Activated T-cell treated with anti-CD3 and anti-CD28 coated beads, Interleukin-2, amount 50 U/mL, for 72 hours (primary cell): ENCODE measurements at places on chromosomes 5 and 9.

DNA sequence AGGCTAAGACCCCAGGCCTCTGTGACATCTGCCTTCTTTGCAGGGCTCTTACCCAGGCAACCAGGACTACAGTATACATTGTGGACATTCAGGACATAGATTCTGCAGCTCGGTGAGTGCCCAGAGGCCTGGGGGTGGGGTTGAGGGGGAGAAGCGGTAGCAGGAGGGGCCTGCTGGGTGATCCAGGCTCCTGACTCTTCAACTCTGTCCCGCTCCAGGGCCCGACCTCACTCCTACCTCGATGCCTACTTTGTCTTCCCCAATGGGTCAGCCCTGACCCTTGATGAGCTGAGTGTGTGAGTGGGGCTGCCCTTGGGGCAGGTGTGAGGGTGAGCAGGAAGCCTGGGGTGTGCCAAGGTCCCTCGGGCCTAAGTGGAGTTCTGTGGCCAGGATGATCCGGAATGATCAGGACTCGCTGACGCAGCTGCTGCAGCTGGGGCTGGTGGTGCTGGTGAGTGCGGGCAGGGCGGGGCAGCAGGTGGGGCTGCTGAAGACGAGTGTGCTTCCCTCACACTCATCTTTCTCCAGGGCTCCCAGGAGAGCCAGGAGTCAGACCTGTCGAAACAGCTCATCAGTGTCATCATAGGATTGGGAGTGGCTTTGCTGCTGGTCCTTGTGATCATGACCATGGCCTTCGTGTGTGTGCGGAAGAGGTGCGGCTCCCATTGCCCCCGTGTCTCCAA, 19.8 kb downstream of the GPRIN1 start:
- no peak for DNase-seq

DNA sequence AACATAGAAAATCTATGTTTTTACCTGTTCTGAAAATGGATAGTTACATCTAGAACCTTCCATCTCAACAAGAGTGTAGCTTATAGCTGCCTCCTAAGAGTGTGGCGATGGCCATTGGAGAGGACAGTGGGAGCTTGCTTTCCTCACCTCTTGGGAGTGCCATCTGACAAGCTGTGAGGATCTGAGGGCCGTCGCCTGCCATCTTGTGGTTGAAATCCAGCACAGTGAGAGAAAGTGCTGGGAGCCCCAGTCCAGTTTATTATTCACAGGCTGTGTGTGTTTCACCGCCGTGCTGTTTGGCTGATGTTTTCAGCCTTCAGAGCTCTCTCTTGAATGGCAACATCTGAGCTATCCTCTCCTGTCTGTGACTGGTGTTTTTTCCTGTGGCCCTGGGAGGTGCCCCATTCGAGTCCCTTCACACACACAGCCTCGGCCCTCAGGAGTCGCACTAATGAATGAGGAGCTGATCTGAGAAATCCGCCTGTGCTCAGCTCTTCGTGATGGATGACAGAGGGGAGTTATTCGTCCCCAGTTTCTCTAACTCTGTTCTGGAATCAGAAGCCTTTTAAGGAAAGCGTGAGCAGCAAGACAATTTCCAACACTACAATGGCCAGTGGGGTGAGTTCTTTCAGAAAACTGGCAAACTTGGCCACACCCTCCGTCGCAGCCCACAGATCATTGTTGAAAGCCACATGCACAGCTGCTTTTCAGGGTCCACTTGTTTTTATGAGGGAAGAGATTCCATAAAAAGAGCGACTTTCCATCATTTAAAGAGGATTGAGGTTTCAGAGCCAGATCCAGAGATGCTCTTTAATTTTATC, 170.3 kb downstream of the PDZD2 start:
- peak; percentile 33 for DNase-seq

DNA sequence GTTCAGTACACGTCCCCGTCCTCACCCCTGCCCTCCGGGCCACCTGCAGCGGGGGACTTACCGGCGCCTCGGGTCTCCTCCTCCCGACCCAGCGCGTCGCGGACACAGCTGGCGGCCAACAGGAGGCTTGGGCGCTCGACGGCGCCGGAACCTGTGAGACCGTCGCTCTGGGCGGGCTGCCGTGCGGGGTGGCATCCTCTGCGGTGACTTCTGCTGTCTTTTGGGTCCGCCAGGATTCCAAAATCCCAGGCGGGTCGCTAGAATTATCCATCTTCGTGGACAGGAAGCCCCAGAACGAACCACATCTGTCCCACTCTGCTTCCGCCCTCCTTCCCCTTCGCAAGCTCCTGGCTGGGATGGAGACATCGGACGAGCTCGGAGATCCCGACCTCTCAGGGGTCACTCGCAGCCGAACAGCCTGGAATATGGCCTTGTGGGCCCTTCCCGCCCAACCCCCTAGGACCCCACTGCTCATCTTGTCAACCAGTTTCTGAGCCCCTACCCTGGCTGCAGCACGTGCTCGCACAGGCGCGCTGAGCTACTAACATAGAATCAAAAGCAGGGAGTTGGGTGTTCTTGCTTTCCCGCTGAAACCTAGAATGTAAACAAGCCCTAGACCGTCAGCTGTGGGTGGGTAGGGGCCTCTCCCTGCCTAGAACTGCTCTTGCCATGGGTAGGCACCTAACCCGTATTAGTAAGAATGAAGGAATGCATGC, 947 bp upstream of the MARCHF3 start:
- DNase-seq = peak; percentile 50

GRCh38 chr9:14849851-14850250, 60.4 kb downstream of the FREM1 start:
- DNase-seq = no peak

GRCh38 chr5:57569601-57570000, 87.0 kb upstream of the ACTBL2 start:
- no peak for DNase-seq

DNA sequence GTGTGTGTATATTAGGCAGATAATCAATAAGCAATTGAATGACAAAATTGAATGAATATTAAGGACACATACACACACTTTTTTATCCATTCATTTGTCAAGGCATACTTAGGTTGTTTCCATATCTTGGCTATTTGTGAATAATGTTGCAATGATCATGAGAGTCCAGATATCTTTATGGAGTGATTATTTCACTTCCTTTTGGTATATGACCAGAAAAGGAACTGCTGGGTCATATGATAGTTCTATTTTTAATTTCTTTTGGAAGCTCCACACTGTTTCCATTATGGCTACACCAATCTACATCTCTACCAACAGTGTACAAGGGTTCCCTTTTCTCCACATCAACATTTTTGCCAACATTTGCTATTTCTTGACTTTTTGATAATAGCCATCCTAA, 137.7 kb upstream of the PAPPA start:
- no peak for DNase-seq

GRCh38 chr5:150578781-150579461, 61.5 kb upstream of the SYNPO start:
- no peak for DNase-seq

- DNase-seq = no peak
Observed at GRCh38 chr5:143641549-143642355, 170.2 kb upstream of the HMHB1 start.

GRCh38 chr9:115220319-115221005, 102.5 kb upstream of the TNC start:
- DNase-seq = no peak

DNA sequence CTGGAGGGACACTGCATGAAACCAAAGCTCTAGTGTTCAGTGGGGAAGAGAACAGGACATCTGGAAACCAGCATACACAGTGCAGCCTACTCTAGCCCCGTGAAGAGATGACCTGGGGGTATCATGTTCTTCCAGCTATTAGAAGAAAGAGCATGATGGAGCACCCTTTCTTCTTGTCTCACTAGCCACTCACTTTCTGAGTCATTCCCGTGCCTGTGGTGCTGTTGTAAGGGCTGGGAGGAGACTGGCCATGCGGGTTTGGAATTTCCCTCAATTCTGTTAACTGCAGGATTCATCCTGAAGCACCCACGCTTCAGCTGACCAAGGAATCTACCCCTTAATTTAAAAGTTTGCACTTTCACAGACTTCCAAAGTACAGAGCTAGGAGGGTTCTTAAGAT, 137.0 kb downstream of the COL23A1 start:
- no peak for DNase-seq

DNA sequence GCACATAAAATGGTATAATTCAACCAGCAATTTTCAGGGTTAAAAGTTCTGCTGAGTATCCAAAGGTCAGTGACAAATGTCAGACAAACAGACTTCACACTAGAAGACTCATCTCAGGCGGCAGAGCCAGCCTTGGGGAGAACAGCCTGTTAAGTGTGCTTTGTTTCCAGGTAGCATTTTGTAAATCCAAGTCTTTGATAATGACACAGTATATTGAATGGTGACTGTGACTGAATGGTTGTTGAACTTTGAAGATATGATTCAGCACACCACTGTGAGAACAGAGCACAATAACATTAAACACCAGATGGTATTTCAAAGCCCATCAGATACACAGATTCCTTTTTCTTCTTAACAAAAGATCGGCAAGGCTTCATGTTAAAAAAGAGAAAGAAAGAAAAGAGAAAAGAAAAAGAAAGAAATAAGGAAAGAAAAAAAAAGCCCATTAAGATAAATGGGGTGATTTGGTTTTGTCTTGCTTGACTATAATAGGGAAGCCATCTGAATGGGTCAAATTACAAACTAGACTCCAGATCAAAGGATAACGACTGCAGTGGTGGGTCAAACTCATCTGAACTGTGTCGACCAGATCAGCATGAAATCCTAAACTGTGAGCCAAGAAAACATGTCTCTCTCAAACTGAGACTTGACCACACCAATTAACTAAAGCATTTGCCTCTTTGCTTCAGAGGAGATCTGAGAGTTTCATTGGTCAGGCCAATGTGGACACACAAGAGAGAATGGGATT, 313.0 kb upstream of the ZNF608 start:
- no peak for DNase-seq

- DNase-seq = no peak
Observed at GRCh38 chr5:97936231-97936630, 753.2 kb upstream of the RIOK2 start.

DNA sequence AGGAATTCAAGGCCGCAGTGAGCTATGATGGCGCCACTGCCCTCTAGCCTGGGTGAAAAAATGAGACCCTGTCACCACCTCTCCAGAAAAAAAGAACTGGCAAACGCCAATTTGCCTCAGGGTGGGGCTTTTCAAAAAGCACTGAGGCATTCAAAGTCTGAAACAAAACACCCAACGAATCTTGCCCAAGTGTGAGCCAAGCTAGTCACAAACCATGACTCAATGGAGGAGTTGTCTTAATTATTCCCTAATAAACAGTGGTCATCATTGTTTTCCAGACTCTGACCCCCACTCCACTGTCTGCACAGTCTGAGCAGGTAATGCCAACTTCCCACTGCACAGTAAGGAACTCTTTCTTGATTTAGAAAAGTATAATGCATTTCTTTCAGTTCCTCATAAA, 16.8 kb downstream of the FRMD3 start:
- DNase-seq = no peak

GRCh38 chr9:36292641-36293040, 34.4 kb upstream of the GNE start:
- no peak for DNase-seq

DNA sequence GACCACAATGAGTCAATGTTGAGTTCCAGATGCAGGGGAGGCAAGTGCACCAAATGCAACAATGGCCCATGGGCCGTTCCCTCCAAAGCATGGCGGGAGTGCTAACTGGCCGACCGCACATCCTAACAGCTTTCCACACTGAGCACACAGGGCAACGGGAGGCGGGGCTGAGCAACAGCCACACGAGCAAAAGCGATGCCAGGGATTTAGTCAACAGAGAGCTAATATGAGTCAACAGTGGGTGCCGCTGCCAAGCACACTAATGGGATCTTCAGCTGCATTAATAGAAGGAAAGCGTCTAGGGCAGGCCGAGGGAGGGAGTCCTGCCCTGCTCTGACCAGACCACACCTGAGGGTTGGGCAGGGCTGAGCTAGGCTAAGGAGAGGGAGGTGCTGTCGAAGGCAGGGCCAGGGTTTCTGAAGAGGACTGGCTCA, 4.6 kb downstream of the EPB41L4B start:
- DNase-seq = no peak

DNA sequence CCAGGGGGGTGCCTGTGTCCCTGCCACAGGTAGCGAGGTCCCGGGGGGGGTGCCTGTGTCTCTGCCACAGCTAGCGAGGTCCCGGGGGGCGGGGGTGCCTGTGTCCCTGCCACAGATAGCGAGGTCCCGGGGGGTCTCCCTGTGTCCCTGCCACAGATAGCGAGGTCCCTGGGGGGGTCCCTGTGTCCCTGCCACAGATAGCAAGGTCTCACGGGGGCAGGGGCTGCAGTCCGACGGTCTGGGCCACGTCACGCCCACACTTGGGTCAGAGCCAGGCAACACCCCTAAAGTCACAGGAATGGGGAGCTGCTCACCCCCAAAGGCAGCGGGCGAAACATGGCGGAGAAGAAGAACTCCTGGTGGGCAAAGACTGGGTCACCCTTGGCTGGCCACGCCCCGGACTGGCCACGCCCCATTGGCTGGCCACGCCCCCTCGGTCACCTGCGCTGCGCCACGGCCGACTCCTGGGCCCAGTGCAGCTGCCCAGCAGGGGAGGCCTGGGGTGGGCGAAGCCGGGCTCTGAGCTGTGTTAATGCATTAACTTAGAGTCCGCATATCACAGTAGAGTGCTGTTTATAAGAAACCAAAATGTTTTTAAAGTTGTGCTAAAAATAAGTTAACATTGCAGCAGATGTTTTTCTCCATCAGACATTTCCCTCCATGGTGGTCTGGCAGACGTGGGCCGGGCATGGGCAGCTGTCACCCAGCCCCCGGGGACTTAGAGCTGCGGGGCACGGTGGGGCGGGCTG, 7.0 kb downstream of the NOXA1 start:
- no peak for DNase-seq

- DNase-seq = no peak
Observed at GRCh38 chr9:17081814-17082213, 53.0 kb upstream of the CNTLN start.

- peak; percentile 2 for DNase-seq
Observed at GRCh38 chr5:43771611-43772031, 168.6 kb downstream of the NNT start.

GRCh38 chr5:147517383-147517782, 7.5 kb upstream of the DPYSL3 start:
- DNase-seq = no peak

GRCh38 chr9:134945509-134946275, 28.0 kb upstream of the FCN1 start:
- no peak for DNase-seq

DNA sequence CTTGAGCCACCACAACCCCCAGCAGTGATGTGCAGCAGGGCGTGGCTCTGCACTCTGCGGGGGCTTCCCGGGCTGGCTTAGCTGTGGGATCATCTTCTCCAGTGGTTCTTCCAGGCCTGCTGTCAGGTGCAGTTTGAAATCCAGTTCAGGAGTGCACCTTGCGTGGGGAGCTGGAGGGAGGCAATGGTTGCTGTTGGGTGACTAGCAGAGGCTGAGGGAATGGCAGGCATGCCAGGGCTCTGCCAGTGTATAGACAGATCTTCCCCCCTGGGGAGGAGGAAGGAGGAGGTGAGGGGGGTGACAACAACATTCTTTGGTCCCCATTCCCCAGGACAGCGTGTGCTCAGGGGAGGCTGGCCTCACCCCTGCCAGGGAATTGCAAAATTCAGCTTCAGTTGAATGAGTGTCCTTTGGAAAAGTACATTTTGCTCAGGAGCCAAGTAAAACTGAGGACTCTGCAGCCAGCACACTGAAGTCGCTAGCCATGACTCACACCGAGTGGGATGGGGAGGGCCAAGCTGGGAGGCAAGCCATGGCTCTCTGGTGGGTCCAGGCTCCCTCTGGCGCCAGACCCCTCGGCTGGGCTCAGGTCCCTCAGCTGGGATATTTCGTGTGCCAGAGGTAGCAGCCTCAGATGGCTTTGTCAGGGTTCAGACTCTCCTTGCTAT, 35.0 kb downstream of the ERGIC1 start:
- no peak for DNase-seq

GRCh38 chr9:23841304-23841703, 15.3 kb upstream of the ELAVL2 start:
- no peak for DNase-seq
